ENCODE measurements at places on chromosomes 1 and 21.

DNA sequence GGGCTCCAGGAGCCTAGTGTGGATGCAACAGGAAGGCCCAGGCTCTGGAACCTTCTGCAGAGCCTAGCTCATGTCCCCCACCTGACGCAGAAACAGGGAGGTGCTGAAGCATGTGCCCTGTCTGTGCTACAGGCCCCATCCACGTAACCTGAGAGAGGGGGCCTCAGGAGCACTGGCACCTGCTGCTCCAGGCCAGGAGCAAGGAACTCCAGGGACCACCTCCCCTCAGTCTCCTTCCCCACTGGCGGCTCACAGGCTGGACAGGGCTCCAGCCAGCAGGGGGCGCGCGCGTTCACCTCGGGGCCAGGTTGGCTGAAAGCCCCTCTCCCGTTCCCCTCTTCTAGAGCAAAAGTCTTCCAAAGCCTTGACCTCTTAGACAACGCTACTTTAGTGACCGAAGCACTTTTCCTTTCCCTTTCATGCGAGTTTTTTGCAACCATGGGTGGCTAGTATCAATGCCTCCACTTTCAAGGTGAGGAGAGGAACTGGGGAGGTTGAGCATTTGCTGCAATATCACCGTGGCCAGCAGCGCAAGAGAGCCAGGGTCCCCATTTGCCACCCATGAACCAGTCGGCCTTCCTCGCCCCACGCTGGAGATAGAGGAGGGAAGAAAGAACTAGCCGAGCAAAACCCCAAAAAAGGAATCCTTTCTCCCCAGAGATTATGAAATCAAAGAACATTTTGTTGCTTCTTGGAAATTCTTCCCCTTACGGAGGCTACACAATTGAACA is 52.4 kb upstream of the GPR157 start:
- H3K27me3 ChIP-seq = peaks cover 22% of the 10 kb centered on the region
- H3K27ac ChIP-seq = no peak overlapping the region
- H3K4me1 ChIP-seq = no peaks in the 10 kb centered on the region
- H3K4me3 ChIP-seq = peak overlapping the region; percentile 43
- H3K36me3 ChIP-seq = no peaks in the 10 kb centered on the region

- no peaks in the 10 kb centered on the region for H3K4me1 ChIP-seq
- no peaks in the 10 kb centered on the region for H3K36me3 ChIP-seq
- no peaks in the 10 kb centered on the region for H3K27me3 ChIP-seq
- no peak overlapping the region for H3K4me3 ChIP-seq
- ATAC-seq = peak; percentile 52
- no peak overlapping the region for H3K27ac ChIP-seq
These were observed 452.1 kb downstream of the TTLL7 start for GRCh38 chr1:83546874-83547273.

- H3K4me3 ChIP-seq = no peak overlapping the region
- H3K4me1 ChIP-seq = no peaks in the 10 kb centered on the region
- no peak for ATAC-seq
These were observed 618 bp downstream of the C1orf226 start for GRCh38 chr1:162381941-162382750.

DNA sequence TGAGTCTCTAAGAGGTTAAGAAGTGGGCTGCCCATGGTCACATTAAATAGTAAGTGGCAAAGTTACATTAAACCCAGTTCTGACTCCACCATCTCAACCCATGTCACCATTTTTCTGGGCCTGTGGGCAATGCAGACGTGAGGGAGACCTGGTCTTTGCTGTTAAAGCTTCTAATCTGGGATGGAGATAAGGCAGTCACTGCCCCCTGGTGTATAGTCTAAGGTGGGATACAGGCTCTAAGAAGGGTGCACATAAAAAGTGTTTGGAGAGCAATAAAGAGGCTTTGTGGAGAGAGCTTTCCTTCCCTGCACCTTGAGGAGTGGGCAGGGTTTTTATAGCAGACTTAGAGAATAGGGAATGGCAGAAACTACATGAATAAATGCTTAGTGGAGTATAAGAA is 141.3 kb downstream of the ROR1 start:
- no peak for ATAC-seq
- no peaks in the 10 kb centered on the region for H3K27me3 ChIP-seq
- H3K4me1 ChIP-seq = peaks cover 17% of the 10 kb centered on the region

Data from gastroesophageal sphincter (tissue), 4 donors.